ENCODE measurements at places on chromosomes 1 and 21.

DNA sequence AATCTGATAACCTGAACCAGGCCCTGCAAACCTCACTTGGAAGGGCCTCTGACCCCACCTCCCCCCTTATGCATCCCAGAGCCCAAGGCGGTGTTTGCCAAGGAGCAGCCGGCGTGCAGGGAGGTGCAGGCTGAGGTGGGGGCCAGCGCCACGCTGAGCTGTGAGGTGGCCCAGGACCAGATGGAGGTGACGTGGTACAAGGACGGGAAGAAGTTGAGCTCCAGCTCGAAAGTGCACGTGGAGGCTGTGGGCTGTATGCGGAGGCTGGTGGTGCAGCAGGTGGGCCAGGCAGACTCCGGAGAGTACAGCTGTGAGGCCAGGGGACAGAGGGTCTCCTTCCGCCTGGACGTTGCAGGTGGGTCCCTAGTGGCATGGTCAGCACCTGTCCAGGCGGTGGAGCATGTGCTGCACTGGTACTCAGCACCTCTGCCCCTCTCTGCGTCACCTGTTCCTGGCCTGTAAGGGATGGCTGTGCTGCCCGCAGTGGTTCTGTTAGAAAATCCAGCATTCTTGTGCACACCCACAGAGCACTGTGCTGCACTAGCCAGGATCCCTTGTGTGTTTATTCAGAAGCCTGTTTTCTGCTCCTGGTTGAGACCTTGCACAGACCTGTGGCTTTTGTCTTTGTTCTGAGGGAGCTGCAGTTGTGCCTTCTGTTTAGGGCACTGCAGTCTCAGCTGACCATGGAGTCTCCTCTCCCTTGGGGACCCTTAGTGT is 11.6 kb downstream of the OBSCN start:
- DNase-seq: no peak

GRCh38 chr21:45326891-45327440 is 39.3 kb upstream of the POFUT2 start:
- no peak for DNase-seq

DNA sequence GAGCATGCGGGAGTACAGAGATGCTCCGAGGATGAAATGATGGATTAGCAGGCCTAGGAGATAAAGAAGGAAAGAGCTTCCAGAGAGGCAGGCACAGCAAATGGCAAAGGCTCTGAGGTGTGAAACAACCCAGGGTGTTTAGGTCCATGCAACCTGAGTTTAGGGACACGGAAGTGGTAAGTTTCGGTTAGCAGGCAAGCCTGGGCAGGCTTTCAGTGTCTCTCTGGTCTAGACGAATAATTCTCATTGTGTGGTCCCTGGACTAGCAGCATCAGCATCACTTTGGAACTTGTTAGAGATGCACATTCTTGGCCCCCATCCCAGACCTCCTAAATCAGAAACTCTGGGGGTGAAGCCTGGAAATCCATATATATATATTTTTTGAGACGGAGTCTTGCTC is 18.6 kb downstream of the NKAIN1 start:
- DNase-seq: no peak

- DNase-seq: no peak
Observed at GRCh38 chr1:206753141-206753540, 17.4 kb upstream of the IL19 start.

DNA sequence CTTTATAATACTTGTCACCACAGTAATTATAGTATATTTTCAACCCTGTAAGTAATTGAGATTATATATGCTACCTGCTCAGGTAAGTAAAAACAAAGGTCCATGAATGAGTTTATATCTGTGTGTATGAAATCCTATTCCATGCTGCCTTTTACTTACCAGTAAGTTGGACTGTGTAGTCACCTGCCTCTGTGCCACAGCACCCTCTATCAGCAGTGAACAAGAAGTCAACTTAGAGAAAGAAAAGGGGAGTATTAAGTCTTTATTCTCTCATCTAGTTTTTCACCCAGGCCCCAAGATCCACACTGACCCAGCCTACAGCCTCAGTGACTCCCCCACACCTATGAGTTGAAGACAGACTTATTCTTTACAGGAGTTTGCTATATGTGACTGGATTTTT is 36.9 kb upstream of the IFI16 start:
- DNase-seq: no peak

DNA sequence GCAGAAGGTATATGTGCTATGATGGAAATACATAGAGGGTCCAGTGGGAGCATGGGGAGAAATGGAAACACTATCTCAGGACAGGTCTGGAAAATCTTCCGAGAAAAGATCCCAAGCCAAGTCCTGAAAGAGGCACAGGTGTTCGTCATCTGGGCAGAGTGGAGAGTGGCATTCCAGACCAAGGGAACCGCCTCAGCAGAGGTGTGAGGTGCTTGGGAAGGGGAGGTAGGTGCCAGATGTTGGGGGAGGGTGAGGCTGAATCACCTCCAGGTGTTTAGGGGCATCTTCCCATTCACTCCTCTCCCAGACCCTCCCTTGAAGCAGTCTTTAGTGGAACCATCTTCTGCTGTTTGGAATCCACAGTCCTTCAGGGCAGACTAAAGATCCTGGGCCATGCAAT is 23.5 kb upstream of the LRRN2 start:
- no peak for DNase-seq

- no peak for DNase-seq
Observed at GRCh38 chr1:119179051-119179450, 38.6 kb upstream of the WARS2 start.

DNA sequence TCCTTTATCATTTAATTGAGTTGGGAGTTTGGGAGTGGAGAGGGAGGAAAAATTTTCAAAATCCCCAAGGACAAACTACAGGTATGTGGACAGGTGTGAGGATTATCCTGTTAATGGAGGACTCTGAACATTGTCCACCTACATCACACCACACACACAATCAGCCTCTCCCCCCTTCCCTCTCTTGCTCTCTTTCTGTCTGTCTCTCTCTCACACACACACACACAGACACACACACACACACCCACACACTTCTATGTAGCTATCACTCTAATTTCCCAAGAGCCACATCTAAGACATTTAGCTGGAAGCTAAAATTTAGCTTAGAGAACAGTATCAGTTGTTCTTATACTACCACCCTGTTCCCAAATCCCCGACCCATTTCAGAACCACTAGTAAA is 1.5 kb downstream of the S100A8 start:
- DNase-seq: no peak

DNA sequence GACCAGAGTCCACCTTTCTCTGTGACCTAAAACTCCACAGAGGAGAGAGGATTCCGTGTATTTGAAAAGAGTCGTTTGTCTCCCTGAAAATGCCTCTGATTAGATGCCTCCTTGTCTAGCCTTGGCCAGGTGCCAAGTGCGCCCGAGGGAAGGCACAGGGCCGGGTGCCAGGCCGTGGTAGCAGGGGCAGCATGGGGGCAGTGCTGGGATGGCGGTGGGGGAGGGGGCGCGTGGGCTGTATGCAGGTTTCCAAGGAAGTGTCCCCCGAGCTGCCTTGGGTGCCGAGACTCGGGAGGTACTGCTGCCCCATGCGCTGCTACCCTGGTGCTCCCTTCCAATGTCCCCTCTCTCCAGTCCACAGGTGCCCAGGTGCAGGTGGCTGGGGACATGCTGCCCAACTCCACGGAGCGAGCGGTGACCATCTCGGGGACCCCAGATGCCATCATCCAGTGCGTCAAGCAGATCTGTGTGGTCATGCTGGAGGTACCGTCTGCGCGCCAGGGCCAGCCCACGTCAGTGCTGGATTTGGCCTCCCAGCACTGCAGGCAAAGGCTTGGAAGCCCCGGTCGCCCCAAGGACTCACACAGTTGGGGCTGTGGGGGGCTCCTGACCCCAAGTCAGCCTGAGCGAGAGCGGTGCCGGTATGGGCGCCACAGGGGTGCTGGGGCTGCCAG is 70.9 kb upstream of the COL6A1 start:
- DNase-seq: no peak

DNA sequence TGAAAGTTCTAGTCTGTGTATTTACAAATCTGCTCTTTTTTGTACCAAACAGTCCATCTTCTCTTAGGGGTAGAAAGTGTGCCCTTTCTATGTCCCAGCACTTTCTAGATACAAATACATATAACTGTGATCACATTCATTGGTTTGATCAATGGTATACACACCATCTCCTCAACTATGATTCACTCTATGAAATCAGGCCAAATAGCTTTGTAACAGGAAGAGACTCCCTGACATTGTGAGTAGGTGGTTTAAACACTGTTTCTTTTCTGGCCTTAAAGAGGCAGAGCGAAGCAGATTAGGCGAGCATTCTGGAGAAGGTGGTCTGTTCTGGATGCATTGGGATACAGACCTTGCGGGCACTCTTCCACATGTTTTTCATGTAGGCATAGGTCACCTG is 39.3 kb upstream of the EXOSC10 start:
- DNase-seq: no peak

DNA sequence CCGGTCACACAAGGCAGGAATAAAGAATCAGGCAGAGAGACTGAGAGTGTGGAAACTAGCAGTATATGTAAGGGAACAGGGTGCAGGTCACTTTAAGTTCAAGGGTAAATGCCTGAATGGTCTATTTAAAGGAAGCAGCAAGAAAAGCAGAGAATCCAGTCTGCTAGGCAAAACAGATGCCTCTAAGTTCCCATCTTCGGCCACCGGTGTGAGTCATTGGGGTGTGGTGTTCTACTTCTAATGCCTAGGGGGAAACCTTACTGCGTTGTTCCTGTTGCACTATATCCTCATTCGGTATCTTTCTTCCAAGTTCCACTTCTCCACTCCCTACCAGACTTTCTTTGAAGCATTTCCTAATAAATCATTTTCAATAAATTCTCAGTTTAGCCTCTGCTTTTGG is 259.9 kb downstream of the HHIPL2 start:
- no peak for DNase-seq

GRCh38 chr1:39671433-39671792 is 494 bp downstream of the NT5C1A start:
- DNase-seq: no peak

GRCh38 chr1:35443768-35444518 is 113.3 kb downstream of the KIAA0319L start:
- no peak for DNase-seq

DNA sequence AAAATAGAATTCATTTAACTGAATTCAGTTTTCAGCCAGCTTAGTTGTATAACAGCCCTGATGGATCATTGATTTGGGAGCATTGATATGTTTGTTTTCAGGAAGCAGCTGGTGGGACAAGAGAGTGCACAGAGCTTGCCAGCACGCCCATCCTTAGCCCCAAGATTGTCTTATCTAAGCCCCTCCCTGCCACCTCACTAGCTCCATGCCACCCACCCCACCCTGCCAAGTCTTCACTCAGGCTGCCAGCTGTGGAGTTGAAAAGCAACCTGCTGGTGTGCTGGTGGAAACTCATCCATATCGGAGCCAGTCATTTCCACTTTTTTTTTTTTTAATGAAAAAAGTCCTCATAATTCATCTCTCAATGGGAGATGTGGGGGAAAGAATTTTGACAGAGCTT is 11.8 kb downstream of the KIRREL1 start:
- DNase-seq: no peak

GRCh38 chr1:37474046-37474696 is at the start of gene ZC3H12A:
ZC3H12A (plus strand) TSS chr1:37474580; CDS start chr1:37475497, 917 bp downstream.
- DNase-seq: no peak

- no peak for DNase-seq
Observed at GRCh38 chr1:81731989-81732388, 68.7 kb upstream of the ADGRL2 start.

GRCh38 chr1:10851024-10852013 is 54.9 kb upstream of the CASZ1 start:
- no peak for DNase-seq

- no peak for DNase-seq
Observed at GRCh38 chr21:30251781-30252180, 31.0 kb downstream of the KRTAP24-1 start.

GRCh38 chr1:31781756-31782371 is 17.7 kb upstream of the ADGRB2 start:
- DNase-seq: no peak

DNA sequence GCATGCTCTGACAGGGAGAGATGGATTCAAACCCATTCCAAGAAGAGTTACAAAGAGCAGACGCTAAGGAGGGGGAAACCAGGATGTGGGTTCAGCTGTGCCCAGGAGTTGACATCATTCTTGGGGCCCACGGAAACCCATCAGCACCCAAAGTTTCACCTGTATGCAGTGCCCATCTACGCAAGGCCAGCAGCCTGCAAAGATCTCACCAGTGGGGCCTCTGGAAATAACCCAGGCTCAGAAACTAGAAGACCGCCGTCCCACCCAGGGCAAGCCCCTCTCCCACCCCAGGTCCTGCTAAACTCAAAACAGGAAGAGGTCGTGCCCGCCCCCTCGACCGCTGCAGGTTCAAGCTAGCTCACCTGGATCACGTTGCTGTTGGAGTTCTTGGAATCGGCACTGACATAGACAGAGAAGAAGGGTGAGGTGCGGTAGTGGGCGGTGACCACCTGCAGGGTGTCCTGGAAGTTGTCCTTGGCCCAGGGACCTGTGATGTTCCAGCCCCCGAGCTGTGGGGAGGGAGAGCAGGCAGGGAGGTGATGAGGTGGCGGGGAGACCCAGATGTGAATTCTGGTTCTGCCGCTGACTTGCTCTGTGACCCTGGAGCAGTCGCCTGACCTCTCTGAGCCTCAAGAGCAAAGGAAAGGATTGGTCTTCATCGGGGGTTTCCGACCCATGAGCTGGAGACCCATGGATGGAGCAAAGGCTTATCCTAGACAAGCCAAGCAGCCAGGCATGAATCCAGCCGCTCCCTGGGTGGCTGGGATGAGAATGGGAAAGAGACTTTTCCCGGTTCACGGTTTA is 31.7 kb downstream of the ECE1 start:
- no peak for DNase-seq

- DNase-seq: no peak
Observed at GRCh38 chr1:154741741-154742495, 128.2 kb downstream of the KCNN3 start.

- DNase-seq: no peak
Observed at GRCh38 chr1:7770669-7770996, 463 bp upstream of the VAMP3 start.

DNA sequence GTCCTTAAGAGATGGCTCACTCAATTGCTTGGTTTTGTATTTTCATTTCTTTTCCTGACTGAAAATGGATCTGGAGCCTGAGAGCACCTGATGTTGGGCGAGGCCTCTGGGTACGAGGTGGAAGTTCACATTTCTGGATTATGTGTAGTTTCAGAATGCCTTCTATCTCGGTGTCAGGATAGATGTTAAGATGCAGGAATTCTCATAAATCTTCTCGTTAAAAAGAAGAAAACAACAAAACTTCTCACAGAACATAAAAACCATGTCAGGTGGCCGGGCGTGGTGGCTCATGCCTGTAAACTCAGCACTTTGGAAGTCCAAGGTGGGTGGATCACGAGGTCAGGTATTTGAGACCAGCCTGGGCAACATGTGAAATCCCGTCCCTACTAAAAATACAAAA is 101.8 kb downstream of the RHOU start:
- no peak for DNase-seq

DNA sequence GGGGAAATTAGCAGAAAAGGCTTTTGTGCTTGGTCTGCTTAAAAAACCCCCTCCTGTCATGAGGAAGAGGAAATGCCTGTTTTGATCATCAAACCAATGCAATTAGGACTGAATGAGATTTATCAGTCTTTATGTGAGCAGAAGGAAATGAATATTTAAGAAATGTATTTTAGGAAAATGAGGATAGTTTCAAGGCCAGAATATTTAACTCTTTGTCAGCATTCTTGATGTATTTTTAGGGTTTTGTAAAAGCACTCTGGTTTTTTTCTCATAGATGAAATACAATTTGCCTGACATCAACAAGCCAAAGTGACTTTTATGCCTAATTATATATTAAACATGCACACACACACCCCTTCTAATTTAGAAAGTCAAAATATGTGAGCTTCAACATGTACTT is 213.8 kb downstream of the GRIK1 start:
- DNase-seq: no peak

Measured in cerebellar nuclear complex (tissue), 1 donor.